Smooth muscle cell of the pulmonary artery (primary cell): ENCODE measurements at places on chromosomes 4 and X. TPM values are rescaled to one million over a fixed set of nuclear protein-coding genes. Genes with fewer than 3 reads are reported as not detected.

Gene JADE3
- 6.4 and 7.2 TPM in 2 replicates for total RNA-seq

Gene USP26
- not detected in 2 replicates for total RNA-seq

Gene ASB9
- total RNA-seq = 0.26 and 0.36 TPM in 2 replicates

Gene CCKAR
- total RNA-seq = 0.07 TPM in 1 of 2 replicates, not detected in the other

Gene ADAM29
- total RNA-seq = not detected in 2 replicates

Gene HPGD
- total RNA-seq = 0.17 and 0.20 TPM in 2 replicates
